ENCODE measurements at places on chromosomes 2 and 18. TPM values are rescaled to one million over a fixed set of nuclear protein-coding genes. Genes with fewer than 3 reads are reported as not detected.

DNA sequence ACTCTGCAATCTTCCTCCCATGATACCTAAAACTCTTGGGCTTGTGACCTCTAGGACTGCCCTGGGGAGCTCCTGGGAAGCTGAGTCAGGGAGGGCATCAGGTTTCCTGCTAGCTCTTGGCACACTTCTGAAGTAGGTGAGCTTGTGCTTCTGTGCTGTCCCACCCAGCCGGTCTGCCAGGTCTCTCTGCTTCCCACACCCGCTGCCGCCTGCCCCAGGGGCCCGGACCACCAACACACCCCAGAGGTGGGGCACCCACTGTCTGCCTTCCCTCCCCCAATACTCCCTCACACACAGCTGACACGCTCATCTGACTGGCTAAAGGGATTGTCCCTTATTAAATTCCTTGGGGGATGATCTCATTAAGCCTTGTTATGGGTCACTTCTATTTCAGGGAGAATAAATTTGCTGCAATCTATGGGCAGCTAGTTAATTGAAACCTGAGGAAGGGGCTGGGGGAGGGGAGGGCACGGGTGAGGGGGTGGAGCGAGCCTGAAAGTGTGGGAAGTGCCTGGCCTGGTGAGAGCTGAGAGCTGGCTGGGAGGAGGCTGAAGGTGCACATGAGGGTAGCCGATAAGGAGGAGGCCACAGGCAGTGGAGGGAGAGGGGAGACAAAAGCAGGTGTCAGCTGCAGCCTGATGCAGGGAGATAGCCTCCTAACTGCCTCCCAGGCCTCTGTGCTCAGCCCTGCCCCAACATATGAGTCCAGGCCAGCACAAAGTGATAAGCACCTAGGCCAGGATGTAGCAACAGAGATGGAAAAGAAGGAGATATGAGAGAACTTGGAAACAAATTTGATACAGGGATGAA, 48.8 kb downstream of the HAUS1 start:
- DNase-seq, result peak; percentile 93

GRCh38 chr2:162245781-162246180, 2.5 kb upstream of the FAP start:
- DNase-seq, result no peak

DNA sequence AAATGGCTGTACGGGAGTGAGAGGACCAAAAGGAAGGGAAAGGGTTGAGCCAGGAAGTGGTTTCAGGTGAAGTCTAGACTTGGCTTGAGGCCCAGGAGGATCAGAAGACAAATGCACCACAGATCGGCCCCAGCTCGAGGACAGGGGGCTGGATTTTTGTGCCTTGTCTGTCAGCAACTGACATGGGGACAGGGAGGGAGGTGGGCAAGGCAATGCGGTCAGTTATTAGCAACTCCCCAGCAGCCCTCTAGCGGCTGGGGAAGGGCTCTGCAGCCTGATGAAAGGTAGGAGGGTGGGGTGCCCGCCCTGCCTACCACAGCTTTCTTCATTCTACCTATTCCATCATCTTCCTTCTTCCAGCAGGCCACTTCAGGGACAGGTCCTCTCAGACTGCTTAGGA, 50.0 kb downstream of the CPO start:
- peak; percentile 23 for DNase-seq

DNA sequence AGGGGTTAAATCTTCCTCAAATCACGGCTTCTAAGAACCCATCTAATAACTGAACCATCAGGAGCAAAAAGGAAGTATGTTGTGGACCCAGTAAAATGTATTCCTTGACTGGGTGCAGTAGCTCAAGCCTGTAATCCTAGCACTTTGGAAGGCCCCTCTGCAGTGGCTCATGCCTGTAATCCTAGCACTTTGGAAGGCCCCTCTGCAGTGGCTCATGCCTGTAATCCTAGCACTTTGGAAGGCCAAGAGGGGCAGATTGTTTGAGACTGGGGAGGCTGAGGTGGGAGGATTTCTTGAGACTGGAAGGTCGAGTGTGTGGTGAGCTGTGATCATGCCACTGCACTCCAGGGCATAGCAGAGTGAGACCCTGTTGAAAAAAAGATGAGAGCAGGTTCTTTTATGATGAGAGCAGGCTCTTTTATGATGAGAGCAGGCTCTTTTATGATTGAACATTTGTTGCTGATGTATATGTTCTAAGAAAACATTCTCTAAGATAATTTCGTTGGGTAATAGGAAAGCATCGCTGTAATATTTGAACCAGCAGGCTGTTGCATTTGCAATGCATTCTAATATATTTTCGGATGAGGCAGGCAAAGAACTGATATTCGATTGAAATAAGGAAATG, 3.5 kb upstream of the PARD6G start:
- no peak for DNase-seq

DNA sequence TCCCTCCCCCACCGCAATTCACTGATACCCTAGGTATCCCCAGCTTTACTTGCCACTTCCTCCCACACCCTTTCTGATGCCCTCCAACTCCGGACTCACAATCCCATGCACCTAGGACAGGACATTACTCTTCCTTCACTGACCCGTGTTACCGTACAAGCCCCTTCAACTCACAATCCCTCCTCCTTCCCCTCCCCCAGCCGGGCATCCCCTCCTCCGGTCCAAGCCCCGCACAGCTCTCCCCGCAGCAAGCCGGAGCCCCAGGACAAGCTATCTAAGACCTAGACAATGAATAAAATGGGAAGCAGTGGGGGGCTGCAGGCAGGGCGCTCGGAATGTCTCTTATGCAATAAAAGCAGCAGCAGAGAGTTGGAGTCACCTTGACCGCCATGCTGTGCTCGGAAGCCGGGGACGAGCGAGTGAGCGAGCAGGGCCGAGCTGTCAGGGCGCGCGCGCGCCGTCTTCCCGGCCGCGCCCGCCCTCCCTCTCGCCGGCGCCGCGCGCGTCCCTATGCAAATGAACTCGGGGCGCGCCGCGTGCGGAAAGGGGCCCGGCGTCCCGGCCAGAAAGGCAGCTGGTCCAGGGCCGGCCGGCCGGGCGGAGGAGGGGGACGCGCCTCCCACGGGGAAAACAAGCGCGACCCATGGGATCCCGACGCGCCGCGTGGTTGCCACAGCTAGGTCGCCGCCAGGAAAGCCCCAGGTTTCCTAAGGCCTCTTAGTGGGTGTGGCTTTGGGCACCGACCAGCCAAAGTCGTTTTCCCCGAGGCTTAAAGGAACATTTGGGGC, at the start of gene SLC25A12:
SLC25A12 (minus strand) TSS at position 421 of the 788 bp plus-strand sequence; CDS start at position 391, 30 bp downstream.
- peak; percentile 91 for DNase-seq

Gene TTN
- 1,034 TPM for total RNA-seq
